ENCODE measurements at places on chromosomes 3 and 15.
A peak's percentile ranks its signal among the peaks of the same experiment; 100 is the strongest.

DNA sequence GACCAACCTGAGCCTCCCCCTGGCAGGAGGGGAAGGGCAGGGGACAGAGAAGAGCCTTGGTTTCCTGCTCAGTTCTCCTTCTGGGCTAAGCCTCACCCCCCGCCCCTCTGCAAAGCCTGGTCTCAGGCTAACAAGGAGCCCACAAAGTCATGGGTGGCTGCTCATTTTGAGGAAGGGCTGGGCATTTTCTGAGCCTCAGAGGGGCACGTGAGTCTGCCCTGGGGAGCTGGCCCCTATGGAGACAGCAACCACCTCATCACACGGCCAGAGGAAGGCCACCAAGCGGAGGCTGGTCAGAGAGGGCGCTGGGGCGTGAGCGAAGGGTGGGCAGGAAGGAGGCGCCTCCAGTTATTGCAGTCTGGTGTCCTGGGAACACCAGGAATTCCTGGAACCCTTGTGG lies 18.7 kb downstream of the ABTB1 start:
- DNase-seq, result peak; percentile 36

DNA sequence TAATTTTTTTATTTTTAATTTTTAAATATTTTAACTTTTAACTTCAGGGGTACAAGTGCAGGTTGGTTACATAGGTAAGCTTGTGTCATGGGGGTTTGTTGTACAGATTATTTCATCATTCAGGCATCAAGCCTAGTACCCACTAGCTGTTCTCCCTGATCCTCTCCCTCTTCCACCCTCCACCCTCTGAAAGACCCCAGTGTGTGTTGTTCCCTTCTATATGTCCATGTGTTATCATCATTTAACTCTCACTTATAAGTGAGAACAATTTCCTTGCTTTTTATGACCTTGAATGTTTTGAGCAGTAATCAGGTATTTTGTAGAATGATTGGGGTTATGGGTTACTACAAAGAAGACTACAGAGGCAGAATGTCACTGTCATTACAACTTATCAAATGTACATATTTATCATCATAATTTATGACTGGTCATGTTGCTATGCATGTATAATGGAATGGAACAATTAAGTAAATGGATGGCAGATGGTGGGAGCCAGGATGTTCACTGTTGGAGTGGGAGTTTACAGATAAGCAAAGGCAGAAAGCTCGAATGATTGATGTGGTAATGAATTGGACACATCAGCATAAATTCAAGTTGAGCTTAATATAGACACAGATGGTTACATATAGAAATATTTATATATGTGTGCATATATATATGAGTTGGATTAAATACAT lies 563.8 kb upstream of the ROBO1 start:
- no peak for DNase-seq

DNA sequence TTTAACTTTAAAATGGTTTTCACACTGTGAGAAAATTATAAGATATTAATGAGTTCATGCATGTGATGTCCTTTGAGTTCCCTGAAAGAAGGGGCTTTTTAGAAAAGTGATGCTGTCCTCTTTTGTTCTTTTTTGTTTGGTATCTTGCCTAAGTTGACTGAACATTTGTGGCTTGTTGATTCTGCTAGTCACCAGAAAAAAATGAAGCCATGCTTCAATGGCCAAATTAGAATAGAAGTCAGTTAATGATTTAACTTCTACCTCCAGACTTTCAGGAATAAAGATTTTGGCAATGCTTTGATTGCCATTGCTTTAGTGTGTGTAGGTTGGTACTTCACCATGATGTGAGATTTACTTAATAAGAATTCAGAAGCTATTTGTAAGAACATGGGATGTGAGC lies 260.6 kb upstream of the NECTIN3 start:
- no peak for DNase-seq

DNA sequence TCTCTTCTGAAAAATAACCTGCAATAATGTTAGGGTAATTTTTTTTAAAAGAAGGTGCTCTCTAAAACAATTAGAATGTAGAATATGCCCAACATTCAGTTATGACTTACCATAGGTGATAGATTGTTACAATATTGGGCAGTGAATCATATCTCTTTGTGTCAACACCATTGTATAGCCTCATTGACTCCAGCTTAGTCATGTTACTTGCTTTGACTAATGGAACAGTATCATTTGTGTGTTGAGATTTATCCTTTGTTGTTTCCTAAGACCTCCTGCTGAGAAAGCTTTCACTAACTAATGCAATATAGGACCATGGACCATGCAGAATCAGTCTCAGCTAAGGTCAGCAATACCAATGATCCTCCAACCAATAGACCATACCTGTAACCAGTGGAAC lies 1106.4 kb downstream of the SI start:
- DNase-seq, result no peak

GRCh38 chr15:74196175-74196574 lies 6.4 kb downstream of the STRA6 start:
- peak; percentile 81 for DNase-seq

DNA sequence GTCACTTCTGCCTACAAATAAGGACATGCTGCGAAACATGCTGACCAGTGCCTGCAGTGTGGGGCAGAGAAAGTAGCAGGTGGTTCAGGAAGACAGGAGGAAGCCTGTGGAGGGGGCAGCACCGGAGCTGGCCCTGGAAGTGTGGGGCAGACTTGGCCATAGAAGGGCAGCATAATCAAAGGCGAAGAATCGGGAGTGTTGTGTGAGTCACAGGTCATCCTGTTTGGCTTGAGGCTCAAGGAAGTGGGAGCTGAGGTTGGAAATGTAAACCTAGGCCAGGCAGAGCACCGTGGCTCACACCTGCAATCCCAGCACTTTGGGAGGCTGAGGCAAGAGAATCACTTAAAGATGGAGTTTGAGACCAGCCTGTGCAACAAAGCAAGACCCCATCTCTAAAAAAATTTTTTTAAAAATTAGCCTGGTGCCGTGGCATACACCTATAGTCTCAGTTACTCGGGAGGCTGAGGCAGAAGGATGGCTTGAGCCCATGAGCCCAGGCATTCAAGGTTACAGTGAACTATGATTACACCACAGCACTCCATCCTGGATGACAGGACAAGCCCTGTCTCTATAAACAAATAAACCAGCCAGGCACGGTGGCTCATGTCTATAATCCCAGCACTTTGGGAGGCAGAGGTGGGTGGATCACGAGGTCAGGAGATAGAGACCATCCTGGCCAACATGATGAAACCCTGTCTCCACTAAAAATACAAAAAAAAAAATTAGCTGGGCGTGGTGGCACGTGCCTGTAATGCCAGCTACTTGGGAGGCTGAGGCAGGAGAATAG lies 54.0 kb downstream of the FAM43A start:
- DNase-seq, result peak; percentile 78

DNA sequence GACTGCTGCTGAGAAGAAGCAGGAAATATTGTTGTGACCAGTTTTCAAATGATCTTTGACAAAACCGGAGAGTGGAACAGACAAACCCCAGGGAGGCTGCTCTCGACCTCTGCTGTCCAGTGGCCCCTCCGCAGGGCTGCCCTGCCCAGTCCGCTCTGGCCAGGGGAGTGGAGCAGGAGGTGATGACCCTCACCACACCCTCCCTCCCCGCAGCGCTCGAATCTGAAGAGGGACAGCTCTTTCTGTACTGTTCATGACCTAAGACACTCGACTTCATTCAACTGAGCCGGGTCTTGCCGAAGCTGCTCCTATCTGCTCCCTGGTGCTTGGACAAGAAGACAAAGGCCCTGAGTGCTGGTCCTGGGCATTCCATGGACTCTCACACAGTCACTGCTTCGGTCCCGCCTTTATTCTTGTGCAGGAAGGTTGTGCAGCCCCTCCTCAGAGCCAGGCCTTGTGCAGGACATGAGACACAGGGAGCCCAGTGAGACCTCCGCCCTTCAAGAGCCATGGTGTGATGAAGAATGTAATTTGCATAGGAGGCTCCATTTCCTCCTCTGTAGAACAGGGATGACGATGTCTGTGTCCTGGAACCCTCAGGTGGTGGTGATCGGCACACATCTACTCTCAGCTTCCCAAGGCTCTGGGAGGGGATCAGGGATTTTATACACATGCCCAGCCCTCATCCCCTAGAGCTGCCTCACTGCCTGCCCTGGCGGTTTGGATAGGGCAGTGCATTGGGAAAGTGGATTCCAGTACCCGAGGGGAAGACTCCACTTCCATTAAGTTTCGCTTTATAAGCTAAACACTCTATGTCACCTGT lies 97.1 kb upstream of the PRR20G start:
- DNase-seq, result no peak

DNA sequence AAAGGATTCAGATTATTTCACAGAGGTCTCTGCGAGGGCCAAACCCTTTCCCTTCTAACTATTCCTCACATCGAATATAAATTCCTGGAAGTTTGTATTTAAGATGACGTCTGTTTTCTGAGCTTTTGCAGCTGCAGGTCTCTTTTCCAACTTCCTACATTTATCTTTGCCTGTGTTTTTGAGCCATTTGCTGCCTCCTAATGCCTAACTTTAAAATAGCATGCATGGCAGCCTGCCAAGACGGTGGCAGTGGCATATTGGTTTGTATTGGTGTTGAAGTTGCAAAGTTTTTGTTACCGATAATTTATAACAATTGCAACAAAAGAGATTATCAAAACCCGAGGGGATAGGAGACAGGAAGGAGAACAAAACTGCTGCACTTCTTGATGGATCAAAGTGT lies 187.1 kb upstream of the DNAJC19 start:
- peak; percentile 41 for DNase-seq

- DNase-seq, result no peak
These were observed 29.2 kb downstream of the APH1B start for GRCh38 chr15:63306492-63307073.

GRCh38 chr3:145953316-145953715 lies 207.7 kb downstream of the PLOD2 start:
- no peak for DNase-seq

DNA sequence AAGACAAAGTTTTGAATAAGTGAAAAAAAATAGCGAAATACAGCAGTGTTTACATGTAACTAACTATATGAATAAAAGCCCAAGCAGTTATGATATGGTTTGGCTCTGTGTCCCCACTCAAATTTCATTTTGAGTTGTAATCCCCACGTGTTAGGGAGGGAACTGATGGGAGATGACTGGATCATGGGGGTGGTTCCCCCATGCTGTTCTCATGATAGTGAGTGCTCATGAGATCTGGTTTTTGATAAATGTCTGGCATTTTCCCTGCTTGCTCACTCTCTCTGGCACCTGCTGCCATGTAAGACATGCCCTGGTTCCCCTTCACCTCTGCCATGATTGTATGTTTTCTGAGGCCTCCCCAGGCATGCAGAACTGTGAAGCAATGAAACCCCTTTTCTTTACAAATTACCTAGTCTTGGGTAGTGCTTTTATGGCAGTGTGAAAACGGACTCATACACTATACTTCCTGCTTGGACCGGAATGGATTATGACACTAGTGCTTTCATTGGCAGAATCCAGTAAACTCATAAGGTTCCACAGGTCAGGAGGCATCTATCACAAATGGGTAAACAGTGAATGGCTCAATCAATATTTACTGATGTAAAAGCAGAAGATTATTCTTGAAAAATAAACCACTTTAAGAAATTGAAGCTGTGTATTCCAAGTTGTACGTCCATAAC lies 192.1 kb downstream of the CBLB start:
- DNase-seq, result no peak

GRCh38 chr3:98563661-98564281 lies 29.6 kb downstream of the CPOX start:
- peak; percentile 53 for DNase-seq

DNA sequence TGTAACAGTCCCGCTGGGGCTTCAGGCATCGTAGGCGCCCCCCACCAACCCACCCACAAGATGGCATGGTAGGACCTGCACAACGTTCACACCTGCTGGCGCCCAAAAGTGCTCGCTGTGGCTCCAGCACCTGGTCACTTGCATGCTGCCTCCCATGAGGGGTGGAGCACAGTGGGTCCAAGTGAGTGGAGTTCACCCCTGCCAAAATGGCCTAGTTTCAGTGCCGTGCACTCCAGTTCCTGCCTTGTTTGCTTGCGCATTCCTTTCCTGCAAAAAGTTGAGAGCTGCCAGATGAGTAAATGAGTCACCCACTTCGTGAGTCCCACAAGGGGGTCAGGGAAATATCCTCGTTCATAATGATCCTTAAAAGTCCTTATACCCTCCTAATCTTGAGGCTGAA lies 788.7 kb upstream of the DPPA4 start:
- DNase-seq, result no peak

DNA sequence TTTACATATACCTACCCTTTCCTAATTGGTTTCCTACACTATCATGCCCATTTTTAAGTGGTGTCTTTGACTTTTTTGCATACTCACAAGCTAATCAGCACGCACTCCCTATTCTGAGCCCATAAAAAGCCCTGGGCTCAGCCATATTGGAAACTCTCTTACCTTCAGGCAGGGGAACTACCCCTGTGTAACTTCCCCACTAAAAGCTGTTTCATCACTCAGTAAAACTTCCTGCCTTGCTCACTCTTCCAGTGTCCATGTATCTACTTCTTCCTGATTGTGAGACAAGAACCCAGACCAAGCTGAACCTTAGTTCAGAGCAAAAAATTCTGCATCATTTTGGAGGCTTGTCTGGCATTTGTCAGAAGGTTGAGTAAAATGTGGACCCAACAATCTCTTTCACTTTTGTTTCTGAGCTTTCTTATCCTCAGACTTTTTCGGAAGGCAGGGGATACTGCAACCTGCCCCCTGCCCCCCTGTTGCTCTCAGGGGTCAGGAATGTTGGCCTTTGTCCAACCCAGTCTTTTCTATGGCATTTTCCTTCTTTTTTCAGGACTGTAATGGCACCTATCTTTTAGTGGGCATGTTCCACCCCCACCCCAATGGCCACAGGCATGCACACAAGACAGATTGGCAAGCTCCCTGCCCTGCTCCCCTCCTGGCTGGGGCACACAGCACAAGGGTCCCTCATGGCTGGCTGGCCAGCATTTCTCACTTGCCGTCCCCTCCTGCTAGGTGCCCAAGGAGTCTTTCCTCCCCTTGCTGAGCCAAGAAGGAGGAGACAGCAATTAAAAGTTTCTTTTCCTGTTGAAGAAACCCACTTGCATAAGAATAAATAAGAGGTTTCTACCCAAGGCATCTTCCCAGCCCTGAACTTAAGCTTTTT lies 26.3 kb upstream of the TMEM45A start:
- DNase-seq, result no peak

GRCh38 chr3:191135175-191135574 lies 63.9 kb upstream of the OSTN start:
- DNase-seq, result no peak

DNA sequence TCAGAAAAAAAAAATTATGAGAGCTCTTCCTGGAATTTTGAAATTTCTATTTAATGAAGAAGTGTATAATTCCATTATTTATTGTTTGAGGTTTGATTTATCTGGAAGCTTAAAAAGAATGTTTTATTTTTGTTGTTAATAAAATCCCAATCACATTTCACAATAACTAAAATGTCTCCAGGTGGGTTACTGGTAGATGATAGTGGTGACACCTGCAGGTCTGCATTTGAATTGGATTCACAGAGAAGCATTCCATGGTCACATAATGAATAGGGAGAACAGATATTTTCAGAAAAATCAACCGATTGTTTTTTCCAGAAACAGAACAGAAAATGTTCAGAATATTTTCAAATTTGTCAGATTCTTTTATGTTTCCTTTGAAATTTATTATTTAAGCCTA lies 48.3 kb downstream of the ASB7 start:
- peak; percentile 28 for DNase-seq

GRCh38 chr15:40244961-40245523 lies 6.2 kb downstream of the PAK6 start:
- DNase-seq, result no peak
